Anterior cingulate cortex (tissue), 58 donors: ENCODE measurements at places on chromosomes 2 and 18.

DNA sequence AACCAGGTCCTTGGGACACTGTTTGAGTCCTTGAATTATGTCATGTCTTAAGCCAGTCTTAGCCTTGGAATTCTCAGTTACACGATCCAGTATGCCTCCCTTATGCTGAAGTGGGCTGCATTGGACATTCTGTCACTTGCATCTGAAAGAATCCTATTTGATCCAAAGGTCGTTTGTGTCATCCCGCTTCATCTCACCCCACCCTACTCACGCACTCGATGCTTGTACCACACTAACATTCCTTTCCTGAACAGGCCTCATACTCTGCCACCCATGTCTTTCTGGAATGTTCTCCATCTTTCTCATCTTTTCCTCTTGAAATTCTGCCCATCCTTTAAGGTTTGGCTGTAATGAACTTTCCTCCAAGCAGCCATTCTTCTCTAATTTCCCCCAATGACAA lies 27.9 kb upstream of the ZFP36L2 start:
- no peak for DNase-seq

DNA sequence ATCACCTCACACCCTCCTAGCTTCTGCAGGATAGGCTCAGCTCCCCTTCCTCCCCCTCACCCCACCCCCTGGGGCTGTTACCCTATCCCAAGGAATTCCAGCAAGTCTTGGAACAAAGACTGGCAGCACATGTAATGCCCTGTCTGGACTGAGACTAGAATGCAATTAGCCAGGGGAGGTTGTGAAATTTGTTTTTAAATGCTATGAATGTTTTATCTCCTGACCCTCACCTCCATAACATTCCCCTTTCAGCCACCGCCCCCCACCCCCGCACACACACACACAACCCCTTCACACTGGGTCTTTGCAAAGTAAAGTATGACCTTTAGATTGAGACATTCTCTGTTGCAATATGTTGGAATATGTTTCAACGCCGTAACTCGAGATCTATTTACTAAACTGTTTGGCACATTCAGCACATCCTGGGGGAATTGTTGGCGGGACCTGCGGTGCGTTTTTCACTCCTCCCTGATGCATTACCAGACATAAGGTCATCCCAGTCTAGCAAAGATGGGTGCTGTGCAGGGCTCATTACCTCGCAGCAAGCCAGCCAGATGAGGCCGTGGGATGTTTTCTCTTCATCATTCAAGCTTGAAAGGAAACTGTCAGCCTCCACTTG lies 290.7 kb upstream of the SLC14A2 start:
- no peak for DNase-seq

DNA sequence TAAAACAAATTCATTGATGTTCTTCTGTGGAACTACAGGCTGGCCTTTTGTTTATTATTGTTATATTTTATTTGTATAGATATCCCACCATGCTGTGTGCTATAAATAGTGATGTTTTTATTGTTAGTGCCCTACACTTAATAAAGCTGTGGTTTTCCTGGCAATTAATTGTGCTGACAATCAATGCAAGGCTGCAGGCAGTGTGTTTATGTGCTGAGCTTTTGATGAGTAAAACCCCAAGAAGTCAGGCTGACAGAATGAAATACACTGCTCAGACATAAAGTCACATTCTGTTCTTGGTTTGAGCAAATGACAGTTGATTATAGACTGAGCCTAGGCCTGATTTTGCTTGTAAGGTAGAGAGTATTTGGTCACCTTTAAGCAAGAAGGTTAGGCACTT lies 362.7 kb downstream of the CPS1 start:
- DNase-seq: no peak

DNA sequence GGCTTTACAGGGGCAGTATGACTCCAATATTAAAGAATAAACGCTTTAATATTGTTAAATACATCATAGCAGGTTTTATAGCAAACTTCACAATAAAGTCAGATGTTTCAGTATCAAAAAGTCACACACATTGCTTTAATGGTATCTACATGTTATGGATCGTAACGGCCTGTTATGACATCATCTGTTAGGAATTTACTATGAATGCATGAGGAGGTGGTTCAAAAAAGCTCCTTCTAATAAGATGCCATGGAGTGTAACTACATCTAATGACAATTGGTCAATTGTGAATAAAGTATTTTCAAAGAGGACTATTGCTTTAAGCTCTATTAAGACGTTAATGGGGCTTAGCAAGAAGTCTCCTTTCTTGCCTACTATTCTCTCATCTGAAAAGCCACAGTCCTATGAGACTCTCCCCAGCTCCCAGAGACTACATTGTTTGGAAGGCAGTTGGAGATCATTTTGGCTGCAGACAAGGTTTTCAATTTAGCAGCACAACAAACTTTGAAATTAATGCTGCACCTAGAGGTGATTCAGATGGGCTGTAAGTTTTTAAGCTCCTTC lies 300.7 kb upstream of the MEIS1 start:
- no peak for DNase-seq

DNA sequence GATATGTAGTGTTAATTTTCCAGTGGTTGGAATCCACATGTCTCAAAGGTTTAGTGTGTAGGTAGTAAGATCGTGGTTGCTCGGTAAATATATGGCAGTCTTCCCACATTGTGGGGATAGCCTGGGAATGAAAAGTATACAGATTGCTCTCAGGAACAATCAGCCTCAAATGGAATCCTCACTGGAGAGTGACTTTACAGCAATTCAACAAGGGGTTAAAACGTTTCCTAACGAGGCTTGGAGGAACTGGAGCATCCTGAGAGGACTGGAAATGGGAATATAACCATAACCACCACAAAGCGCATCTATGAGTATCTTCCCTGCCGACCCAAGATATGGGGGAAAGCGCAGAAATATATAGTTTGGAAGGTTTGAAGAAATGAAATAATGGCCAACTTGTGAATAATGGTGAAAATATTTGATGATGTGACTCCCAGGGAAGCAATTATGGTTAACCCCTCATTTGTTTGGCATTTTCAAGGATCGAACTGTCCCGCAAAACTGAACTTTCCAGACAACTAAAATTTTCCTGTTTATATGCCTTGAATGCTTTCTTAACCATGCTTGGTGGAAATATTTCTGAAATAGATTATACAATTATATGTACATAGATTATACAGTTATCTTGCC lies 100.7 kb upstream of the FOSL2 start:
- no peak for DNase-seq

- DNase-seq: no peak
Measured at GRCh38 chr2:188512456-188512855, 220.8 kb downstream of the GULP1 start.

GRCh38 chr2:5982193-5982902 lies 290.2 kb downstream of the SOX11 start:
- no peak for DNase-seq

GRCh38 chr2:142075826-142076225 lies 55.0 kb downstream of the LRP1B start:
- no peak for DNase-seq

GRCh38 chr2:168687314-168687713 lies 115.1 kb upstream of the NOSTRIN start:
- peak; percentile 15 for DNase-seq

- no peak for DNase-seq
Measured at GRCh38 chr2:66496670-66497420, 61.9 kb downstream of the MEIS1 start.

DNA sequence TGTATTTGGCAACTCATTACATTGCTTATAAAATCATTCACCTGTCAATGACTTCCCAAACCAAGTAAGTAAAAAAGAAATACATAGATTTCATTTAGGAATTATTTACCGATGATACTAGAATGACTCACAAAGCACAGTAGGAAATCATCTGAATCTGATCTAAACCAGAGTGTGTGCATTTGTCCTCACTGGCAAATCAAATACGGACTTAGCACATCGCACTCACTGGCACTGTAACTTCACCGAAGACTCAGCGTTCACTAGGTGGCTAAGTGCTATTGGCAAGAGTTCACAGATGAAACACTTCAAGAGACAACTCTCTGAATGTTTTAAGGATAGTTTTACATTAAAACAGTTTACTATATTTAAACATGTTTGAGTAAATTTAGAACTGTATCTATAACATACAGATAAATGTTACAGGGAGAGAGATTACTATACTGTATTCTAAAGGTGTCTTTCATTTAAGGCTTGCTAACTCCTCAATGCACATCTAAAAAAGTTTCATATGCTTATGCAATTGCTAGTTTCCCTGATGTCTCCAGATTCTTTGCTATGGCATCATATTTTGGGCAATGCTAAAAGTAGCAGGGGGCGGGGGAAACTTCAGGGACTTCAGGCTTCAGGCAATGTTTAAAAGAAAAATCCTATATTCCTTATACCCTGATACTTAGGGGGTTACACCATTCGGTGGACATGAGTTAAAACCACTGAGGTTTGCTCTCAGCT lies 48.8 kb downstream of the STK39 start:
- DNase-seq: no peak

- no peak for DNase-seq
Measured at GRCh38 chr2:134790487-134790886, 47.9 kb upstream of the ACMSD start.

- no peak for DNase-seq
Measured at GRCh38 chr2:179341152-179341866, 76.7 kb upstream of the SESTD1 start.

DNA sequence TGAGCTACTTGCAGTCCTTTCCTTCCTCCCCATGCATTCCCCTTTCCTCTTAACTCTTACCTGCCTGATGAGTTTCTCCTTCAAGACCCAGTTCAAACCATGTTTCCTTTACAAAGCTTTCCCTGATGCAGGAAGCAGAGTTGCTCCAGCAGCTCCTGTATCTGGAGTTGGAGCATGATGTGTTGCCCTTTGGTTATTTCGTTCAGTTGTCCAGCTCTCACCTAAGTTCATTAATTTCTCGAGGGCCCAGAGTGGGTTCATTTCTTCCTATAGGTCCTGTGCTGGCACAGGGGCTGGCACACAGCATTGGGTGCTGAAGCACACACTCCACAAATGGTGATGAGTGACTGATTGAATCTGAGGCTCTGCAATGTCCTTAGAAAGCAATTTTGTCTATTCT lies 23.0 kb upstream of the TMEM214 start:
- no peak for DNase-seq

DNA sequence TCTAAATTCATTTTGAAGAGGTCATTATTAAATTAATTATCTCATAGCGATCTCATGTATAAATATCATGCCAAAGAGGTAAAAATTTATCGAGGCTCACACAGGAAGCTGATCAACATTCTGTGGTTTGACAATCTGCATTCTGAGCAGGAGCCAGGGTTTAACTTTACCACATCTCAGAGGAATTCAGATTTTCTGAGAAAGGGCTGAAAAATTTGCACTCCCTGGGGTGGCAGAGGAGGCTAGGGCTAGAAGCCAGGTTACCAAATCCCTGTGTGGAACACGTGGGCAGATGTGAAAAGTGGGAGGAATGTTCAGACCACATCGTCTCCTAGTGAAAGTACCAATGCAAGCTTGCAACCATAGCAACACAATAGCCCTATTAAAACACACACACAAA lies 63.5 kb upstream of the CTLA4 start:
- DNase-seq: peak; percentile 43

GRCh38 chr2:39176997-39177396 lies 56.1 kb upstream of the SOS1 start:
- no peak for DNase-seq

DNA sequence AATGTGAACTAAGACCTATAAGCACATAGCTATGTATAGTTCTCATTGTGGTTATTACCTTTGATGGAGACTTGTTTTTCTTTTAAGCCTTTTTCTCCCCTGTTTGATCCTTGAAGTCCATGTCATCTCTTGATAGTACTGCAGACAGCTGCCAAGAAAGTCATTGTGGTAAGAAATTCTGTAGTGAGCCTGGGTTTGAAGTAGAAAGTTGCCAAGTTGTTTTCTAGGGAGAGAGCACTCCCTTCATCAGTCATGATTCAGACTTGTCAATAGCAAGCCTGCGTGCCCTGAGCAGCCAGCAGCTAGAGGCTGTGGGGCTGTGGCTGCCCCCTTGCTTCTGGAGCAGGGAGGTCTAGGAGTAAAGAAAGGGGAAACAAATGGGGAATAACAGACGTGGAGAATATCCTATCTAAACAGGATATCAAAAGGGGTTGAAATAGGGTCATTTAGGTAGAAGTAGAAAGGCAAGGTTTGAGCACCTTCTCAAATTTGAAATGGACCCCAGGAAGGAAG lies 8.4 kb downstream of the SP5 start:
- no peak for DNase-seq

- no peak for DNase-seq
Measured at GRCh38 chr2:195536906-195537305, 120.1 kb upstream of the SLC39A10 start.

DNA sequence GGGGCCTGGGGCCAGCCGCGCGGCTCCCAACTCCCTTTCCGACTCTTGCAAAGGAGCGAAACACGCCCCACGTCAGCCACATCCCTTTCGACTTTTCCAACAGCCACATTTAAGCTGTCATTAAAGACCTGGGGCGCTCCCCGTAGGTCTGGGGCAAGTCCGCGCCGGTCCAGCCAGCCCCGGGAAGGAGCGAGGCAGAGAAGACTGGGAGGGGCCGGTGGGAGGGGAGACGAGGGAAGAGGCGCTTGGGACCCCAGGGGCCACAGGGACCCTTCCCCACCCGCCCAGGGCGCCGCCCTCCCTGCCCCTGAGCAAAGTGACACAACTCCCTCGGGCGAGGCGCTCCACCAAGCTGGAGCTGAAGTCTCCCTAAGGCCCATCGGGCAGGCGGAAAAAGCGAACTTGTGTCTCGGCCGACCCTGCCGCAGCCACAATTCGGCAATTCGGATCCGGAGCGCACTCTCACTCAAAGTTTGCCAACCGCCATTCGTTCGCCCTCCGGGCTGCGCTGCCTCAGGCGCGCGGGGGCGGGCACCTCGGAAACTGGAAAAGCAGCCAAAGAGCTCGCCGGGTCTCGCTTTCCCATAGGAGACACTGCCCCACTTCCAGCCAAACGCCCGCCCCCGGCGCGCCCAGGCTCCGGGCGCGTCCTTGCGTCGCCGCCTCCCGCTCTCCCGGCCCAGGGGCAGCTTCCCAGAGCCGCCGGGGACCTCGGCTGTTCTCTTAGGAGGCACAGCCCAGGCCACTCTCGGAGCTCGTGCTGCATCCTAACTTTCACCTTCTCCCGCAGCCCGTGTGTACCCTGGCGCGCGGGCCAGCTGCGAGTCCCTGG lies 1.1 kb upstream of the KCTD1 start:
- DNase-seq: peak; percentile 36

DNA sequence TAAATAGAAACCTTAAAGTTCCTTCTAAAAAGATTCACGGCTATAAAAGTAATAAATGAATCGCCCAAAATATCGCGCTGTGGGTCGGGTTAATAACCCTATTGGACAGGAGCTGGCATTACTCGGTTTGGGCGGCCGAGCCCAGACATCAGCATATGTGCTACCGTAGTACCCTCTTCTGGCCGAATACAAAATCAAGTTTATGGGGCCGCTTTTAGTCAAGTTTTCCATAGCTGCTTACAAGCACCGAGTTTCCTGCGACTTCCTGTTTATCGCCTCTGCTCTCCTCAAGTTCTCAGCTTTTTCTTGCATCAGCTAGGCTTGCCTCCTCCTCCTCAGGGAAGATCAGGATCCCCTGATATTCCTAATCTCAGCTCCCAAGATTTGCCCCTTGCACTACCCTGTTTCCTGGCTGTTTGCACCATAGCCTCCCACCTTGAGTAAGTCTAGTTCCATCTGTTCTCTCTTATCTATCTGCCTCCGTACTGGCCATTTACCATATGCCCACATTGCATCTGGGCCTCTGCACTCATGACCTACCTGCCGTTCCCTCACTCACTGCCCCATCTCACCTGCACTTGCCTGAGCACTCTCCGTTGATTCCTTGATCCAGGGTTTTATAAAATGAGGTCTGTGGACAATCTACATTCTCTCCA lies 56.1 kb downstream of the SLC35F5 start:
- no peak for DNase-seq
